ENCODE measurements at places on chromosomes 4 and X.

- DNase-seq, result no peak
Measured at GRCh38 chrX:63664083-63664482, 120.9 kb downstream of the ARHGEF9 start.

DNA sequence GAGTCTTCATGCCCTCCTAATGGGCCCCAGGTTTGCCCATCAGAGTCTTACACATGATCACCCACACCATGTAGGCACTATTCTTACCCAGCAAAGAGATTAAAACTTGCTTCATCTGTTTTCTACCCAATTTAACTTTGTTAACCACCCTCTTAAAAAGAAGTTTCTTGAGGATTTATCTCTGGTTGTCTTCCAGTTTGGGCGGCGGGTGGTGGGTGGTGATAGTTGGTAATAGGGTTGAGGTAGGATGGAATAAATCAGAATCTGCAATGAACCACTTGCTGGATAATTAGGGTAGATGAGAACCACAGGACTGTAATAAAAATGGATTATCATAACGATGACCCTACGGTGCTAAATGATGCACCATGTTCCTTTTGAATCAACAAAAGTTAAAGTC lies 30.9 kb downstream of the GALNT7 start:
- no peak for DNase-seq

GRCh38 chrX:9558615-9559014 lies 93.8 kb downstream of the TBL1X start:
- no peak for DNase-seq

- no peak for DNase-seq
Measured at GRCh38 chrX:17560385-17560784, 176.9 kb upstream of the SCML1 start.

GRCh38 chr4:121776610-121777401 lies 11.8 kb upstream of the SMIM43 start:
- no peak for DNase-seq

GRCh38 chr4:15833801-15834200 lies 55.7 kb downstream of the CD38 start:
- DNase-seq, result no peak

DNA sequence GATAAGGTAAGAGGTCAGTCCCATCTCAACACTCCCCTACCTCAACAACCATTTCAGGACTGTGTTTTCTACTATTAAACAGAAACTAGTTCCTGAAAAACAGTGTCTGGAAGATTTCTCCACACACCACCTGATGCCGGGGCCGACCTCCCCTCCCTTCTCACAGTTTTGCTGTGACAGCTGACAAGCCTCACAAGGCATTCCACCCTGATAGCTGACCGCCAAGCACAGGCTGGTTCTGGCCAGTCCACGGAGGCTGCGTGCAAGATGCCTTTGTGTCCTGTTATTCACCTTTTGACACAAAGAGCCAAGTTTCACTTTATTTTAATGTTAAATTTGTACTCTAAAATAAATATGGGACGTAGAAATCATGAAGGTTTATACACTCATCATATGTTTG lies 758.6 kb downstream of the PDHA2 start:
- no peak for DNase-seq

- DNase-seq, result no peak
Measured at GRCh38 chrX:12058087-12058486, 80.2 kb upstream of the FRMPD4 start.

DNA sequence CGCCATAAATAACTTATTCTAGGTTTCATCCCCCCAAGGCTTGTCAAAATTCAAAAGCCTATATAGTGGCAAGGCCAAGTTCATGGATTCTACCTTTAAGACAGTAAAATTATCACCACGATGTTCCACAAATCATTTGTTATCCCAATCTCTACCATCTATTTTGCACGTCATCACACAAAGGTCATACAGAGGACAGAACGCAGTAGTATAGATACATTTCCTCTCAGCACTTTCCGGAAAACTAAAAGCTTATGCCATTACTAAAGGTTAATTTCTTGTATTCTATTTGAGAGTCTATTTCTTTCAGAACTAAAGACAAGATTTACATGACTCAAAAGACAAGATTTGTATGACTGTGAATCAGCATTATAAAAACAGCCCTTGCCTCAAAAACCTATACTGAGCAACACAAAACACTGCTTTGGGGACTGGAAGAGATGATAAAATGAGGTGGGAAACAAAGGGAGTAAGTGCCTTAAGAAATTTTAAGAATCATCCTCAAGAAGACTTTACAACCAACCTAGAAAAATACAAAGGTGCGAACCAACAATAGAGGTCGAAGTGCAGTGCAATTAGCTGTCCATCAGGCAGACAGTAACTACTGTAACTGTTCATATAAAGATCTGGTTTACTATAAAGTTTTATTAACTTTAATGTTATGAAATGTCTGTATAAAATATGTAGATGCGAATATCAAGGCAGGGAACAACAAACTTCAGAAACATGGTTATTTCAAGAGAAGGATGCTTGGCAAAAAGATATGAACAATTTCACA lies 7.6 kb downstream of the UBE2D3 start:
- DNase-seq, result no peak

GRCh38 chrX:120560842-120561633 lies at the start of gene CUL4B:
CUL4B (minus strand) TSS chrX:120560962; CDS start chrX:120560638, 324 bp downstream.
- peak; percentile 90 for DNase-seq

GRCh38 chr4:79886557-79886956 lies 186.5 kb downstream of the ANTXR2 start:
- DNase-seq, result no peak

DNA sequence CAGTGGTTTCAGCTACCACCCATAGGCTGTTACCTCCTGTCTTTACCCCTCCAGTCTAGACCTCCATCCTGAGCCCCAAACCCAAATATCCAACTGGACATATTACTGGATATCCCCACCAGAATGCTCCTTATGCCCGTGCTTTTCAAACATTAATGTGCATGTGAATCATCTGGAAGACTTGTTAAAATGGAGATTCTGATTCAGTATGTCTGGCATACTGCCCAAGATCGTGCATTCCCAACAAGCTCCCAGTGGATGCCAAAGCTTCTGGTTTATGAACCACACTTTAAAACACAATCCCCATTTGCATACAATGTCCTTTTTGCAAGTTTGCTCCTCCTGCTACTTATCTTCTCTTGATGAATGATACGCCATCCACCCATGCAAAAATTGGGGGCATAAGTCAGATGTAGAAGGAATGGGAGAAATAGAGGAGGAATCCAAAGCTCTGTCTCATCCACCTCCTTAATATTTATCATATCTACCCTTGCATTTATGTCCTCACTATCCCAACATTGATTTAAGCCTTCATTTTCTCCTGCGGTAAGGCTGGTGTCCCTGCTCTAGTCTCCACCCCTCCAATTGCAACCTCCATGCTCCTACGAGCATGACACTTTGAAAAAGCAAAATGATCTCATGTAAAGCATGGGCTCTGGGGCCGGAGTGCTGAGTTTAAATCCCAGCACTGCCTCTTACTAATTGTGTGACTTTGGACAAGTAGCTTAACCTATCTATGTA lies 7.4 kb upstream of the PGRMC1 start:
- DNase-seq, result peak; percentile 70

- DNase-seq, result no peak
Measured at GRCh38 chrX:74925225-74926088, at the start of gene NEXMIF. NEXMIF (minus strand) TSS chrX:74925452.

- no peak for DNase-seq
Measured at GRCh38 chr4:78747475-78747922, 28.7 kb upstream of the BMP2K start.

GRCh38 chr4:147794314-147794680 lies 62.4 kb downstream of the ARHGAP10 start:
- no peak for DNase-seq

DNA sequence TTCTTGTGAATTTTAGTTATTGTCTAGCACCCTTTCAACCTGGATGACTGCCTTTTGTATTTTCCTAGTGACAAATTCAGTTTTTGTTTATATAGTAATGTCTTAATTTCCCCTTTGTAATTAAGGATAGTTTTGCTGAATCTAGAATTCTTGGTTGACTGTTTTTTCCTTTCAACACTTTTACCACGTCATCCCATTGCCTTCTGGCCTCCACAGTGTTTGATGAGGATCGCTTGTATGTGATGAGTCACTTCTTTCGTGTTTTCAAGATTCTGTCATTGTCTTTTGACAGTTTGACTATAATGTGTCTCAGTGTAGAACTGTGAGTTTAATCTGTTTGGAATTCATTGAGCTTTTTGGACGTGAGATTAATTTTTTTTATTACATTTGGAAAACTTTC lies 30.1 kb downstream of the KDM6A start:
- peak; percentile 92 for DNase-seq

- DNase-seq, result no peak
Measured at GRCh38 chr4:120915336-120915735, 7.2 kb downstream of the PRDM5 start.

GRCh38 chr4:149029056-149029651 lies 586.9 kb upstream of the NR3C2 start:
- DNase-seq, result no peak

- no peak for DNase-seq
Measured at GRCh38 chrX:132802033-132802432, 156.4 kb downstream of the HS6ST2 start.

Data from RKO (cell line).